ENCODE measurements at places on chromosomes 16 and 17.

GRCh38 chr17:37750292-37750691, 5.4 kb upstream of the HNF1B start:
- no peak for DNase-seq

- no peak for DNase-seq
Observed at GRCh38 chr17:82690786-82691489, 7.6 kb downstream of the RAB40B start.

GRCh38 chr17:9115214-9116191, 94.2 kb downstream of the NTN1 start:
- no peak for DNase-seq

- no peak for DNase-seq
Observed at GRCh38 chr16:4182581-4183236, 59.2 kb downstream of the SRL start.

GRCh38 chr16:4175849-4176248, 59.6 kb upstream of the ADCY9 start:
- DNase-seq = no peak

- DNase-seq = no peak
Observed at GRCh38 chr16:185213-185612, 5.0 kb downstream of the HBQ1 start.

GRCh38 chr17:10021272-10021984, 116.4 kb upstream of the RCVRN start:
- DNase-seq = no peak

DNA sequence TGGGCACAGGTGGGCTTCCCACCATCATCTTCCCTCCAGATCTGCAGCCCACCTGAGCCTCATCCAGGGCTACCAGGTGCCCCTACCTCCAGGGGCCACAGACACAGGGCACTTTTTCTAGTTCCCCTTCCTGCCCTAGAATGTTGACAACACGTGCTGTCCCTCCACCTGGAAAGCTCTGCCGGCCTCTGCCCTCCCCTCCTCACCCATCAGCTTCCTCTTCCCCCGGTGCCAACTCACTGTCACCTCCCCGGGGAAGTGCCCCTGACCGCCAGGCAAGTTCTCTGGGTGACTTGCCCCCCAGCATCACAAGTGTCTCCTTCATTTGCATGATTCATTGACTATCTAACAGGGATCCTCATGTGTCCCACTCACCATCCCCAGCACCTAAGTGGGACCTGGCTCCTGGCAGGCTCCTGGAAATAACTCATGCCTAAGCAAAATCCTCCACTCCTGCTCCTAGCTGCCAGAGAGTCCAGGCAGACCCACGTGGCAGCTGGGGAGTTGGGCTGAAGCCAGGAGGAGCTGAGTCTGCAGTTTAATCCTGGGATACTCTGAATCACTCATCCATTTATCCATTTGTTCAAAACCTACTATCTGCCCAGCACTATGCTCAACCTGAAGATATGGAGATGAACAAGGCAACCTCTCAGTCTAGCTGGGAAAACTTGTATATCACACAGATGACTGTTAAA, 304.4 kb downstream of the FOXL1 start:
- DNase-seq = no peak

DNA sequence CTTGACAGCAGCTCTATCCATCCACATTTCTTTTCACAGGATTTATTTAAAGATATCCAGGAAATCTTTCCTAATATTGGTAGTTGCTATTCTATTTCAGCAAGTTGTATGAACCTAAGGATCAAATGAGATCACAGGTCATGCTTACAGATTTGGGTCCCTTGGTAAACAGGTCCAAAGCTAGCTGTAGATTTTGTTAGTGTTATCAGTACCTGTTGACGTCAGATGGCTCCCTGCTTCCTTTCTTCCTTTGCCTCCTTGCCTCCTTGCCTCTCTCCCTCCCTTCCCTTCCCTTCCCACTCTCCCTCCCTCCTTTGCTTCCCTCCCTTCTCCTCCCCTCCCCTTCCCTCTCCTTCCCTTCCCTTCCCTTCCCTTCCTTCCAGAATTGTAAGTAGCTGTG, 76.6 kb downstream of the EFCAB13 start:
- DNase-seq = no peak

DNA sequence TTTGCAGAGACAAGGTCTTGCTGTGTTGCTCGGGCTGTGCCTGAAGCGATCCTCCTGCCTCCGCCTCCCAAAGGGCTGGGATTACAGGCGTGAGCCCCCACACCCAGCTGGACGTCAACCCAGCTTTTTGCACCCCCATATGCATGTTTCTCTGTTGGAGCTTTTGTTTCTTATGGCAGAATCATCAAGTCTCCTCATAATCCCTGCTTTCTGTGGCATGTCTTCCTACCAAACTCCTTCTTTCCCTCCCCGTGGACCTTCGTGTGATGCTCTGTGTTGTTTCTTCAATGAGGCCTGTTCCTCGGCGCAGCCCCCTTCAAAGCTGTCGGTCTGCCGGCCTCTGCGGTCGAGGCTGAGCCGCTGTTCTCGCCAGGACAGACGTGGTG, 71.6 kb downstream of the METRNL start:
- no peak for DNase-seq

- DNase-seq = no peak
Observed at GRCh38 chr17:40074871-40075200, 12.1 kb downstream of the THRA start.

- no peak for DNase-seq
Observed at GRCh38 chr17:6040504-6040903, 29.7 kb upstream of the WSCD1 start.

GRCh38 chr16:70661534-70661917, 15.2 kb downstream of the IL34 start:
- no peak for DNase-seq

- no peak for DNase-seq
Observed at GRCh38 chr16:53744449-53744848, 40.5 kb downstream of the FTO start.

- DNase-seq = no peak
Observed at GRCh38 chr17:66483906-66484305, 181.5 kb downstream of the PRKCA start.

GRCh38 chr16:85485379-85485778, 127.7 kb upstream of the GSE1 start:
- DNase-seq = no peak

DNA sequence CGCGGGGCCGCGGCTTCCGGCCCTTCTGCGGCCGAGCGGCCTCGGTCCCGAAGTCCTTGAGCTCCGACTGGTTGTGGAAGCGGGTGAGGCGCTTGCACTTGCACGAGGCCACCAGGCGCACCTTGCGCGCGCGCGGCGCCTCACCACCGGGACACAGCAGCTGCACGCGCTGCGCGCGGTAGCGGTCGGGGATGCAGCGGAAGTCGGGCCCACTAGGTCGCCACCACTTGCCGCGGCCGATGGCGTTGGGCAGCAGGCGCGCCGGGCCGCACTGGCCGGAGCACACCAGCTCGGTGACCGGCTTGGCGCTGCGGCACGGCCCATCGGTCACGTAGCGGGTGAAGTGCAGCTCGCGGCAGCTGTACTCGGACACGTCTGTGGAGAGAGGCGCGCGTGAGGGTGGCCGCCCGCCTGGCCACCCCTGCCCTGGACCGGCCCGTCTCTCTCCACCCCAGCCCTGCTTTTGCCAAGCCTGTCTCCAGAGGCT, 3.2 kb downstream of the SOST start:
- no peak for DNase-seq

DNA sequence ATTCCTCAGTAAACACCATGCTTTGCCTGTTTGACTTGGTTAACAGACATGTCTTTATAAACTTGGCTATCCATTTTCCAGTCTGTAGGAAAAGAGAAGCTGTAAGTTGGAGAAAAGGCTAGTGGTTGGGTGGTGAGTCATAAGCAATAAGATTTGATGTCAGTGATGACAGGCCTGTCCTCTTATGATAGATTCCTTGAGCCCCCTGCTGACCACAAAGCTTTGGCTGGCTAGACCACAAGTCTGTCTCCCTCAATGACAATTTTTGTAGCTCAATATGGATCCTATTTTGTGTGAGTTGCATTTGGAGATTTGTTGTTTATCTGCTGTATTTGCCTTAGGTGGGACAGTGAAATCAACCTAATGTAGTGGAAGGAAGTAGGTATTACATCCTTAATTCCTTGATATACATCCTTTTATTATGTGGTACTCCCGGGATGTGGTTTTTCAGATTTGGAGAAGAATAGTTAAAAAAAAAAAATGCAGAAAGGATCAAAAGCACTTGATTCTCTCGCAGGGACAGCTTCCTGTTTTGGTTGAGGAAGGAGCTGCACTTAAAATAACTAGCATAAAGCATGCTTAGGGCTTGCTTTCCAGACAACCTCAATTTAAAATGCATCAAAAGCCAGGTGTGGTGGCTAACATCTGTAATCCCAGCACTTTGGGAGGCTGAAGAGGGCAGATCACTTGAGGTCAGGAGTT, 67.4 kb downstream of the SIAH1 start:
- no peak for DNase-seq

GRCh38 chr17:63626551-63627180, 4.4 kb downstream of the MAP3K3 start:
- no peak for DNase-seq
